H1 (cell line): ENCODE measurements at places on chromosomes 1 and 21. TPM values are rescaled to one million over a fixed set of nuclear protein-coding genes. Genes with fewer than 3 reads are reported as not detected.

DNA sequence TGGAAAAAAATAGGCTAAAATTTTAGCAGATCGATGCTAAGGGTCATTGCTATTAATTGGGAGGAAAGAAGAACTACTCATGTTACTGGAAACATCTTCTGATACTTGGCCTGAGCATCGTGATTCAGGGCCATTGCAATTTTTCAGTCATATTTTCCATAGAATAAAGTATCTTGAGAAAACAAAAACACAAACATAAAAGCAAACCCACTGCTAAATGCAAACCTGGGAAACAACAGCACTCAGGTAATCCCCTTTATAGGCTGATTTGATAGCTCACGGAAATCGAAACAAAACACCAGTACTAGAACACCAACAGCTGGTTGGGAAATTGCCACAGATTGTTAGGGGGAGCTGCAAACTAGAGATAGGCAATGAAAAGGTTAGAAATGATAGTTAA, 172.9 kb upstream of the ESRRG start:
- H3K36me3 ChIP-seq, result no peaks in the 10 kb centered on the region
- DNase-seq, result no peak

- H3K4me1 ChIP-seq, result no peaks in the 10 kb centered on the region
- H3K27ac ChIP-seq, result no peak overlapping the region
- no peak overlapping the region for H3K4me3 ChIP-seq
- DNase-seq, result no peak
- H3K36me3 ChIP-seq, result no peaks in the 10 kb centered on the region
- no peaks in the 10 kb centered on the region for H3K27me3 ChIP-seq
Measured at GRCh38 chr21:7951854-7952519, 2569.4 kb upstream of the TPTE start.

- peak; percentile 87 for DNase-seq
- no peaks in the 10 kb centered on the region for H3K27me3 ChIP-seq
- peak within 1 kb of the TSS; percentile 84 for H3K27ac ChIP-seq
- peak within 1 kb of the TSS; percentile 89 for H3K4me3 ChIP-seq
Measured at GRCh38 chr1:28642847-28643635, at the start of gene TAF12. TSS of gene TAF12 (minus strand) at chr1:28643067. CDS start at chr1:28622081, 20,986 bp downstream.

DNA sequence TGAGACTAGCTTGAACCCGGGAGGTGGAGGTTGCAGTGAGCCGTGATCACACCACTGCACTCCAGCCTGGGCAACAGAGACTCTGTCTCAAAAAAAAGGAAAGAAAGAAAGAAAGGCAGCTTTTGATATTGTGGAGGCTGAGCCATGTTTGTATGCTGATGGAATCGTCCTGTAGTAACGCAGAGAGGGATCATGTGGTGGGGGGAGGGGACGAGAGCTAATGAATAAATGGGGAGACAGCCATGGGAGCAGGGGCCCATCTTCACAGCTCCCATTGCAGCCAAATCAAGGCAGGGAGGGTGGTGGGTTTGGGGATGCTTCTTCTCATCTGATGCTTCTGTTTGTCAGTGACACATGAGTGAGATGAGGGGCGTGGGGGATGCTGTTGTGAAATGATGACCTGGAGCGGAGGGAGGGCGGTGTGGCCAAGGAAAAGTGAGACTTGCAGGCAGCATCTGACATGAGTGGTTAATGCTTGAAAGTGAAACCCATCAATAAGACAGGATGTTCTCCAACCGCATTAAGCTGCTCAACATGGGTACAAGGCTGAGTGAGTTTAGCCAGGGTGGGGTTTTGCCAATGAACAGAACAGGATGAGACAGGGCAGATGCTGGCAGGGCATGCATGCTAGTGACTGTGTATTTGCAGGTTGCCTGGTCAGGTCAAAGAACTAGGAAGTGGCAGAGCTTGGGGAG, 16.7 kb downstream of the SPATA21 start:
- no peaks in the 10 kb centered on the region for H3K4me1 ChIP-seq
- DNase-seq, result no peak
- H3K36me3 ChIP-seq, result no peaks in the 10 kb centered on the region
- H3K27me3 ChIP-seq, result 0 out of 2 replicates have a peak, but pooled peaks cover 2% of the 10 kb centered on the region

GRCh38 chr1:110477445-110477957, 26.6 kb downstream of the PROK1 start:
- no peak overlapping the region for H3K4me3 ChIP-seq
- no peaks in the 10 kb centered on the region for H3K36me3 ChIP-seq
- no peak overlapping the region for H3K27ac ChIP-seq
- H3K27me3 ChIP-seq, result no peaks in the 10 kb centered on the region; the same call in 1 of the 2 replicates
- peaks cover 4% of the 10 kb centered on the region; the same call in 1 of the 2 replicates for H3K4me1 ChIP-seq

The COL8A2 gene
- 2.4 and 2.8 TPM in 2 replicates for total RNA-seq

The MPZ gene
- 4.1 and 6.1 TPM in 2 replicates for total RNA-seq

GRCh38 chr21:45853703-45854342, 127.7 kb upstream of the COL6A1 start:
- peaks cover 10% of the 10 kb centered on the region; the same call in 1 of the 2 replicates for H3K4me1 ChIP-seq
- no peak overlapping the region for H3K27ac ChIP-seq
- no peaks in the 10 kb centered on the region for H3K27me3 ChIP-seq
- no peaks in the 10 kb centered on the region for H3K36me3 ChIP-seq
- H3K4me3 ChIP-seq, result no peak overlapping the region
- DNase-seq, result no peak

The BTG2 gene
- 4.1 and 4.8 TPM in 2 replicates for total RNA-seq

The PLCH2 gene
- total RNA-seq, result 0.19 TPM in 2 replicates
